SIG-M5 (cell line): ENCODE measurements at places on chromosomes 2 and 18.

DNA sequence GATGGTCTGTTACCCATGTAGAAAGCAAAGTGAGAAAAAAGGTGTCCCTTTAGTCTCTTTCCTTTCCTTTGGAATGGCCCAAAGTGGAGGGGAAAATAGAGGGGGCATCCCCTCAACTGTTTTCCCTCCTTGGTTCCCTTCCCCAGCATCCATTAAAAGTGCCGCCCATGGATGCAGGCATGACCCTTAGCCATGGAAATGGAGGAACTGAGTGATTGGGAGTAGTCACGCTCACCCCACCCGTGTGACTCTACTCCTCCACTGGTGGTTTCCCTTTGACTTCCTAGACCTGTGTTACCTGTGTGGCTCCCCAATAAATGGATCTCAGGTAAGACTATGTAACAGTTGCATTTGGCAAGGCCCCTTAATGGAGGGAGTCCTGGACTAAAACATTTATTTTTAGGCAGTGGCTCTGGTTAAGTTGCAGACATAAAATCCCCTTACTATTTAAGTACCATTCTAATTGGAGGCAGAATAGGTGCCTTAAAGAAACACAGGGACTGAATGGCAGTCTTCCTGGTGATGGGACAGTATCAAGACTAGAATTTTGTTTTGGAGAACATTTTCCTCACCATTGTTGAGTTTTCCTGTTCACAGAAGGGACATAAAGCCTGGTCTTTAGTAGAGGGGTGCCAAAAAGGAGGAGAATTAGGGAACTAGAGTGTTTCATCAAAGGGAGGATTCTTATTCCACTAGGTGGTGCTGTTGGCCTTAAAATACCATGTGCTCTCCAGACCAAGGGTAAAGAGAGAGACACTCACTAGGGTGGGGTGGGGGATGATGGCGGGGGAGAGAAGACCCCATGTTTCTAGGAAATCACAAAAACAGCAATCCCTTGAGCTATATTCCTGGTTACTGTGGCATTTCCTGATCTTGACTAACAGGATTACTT, 25.7 kb upstream of the PLA2R1 start:
- no peak for DNase-seq

GRCh38 chr18:62778976-62779869, 63.9 kb downstream of the PHLPP1 start:
- no peak for DNase-seq

DNA sequence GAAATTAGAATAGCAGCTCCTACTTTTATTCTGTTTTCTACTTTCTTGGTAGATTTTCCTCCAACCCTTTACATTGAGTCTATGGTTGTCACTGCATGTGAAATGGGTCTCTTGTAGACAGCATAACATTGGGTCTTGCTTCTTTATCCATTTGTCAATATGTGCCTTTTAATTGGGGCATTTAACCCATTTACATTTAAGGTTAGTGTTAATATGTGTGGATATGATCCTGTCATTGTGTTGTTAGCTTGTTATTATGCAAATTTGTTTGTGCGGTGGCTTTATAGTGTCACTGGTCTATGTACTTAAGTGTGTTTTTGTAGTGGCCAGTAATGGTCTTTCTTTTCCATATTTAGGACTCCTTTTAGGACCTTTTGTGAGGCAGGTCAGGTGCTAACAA, 276.9 kb upstream of the SPHKAP start:
- DNase-seq = no peak

GRCh38 chr2:232418466-232419244, 12.0 kb downstream of the ALPG start:
- DNase-seq = no peak

- peak; percentile 26 for DNase-seq
Measured at GRCh38 chr18:57581301-57581934, 5.1 kb downstream of the FECH start.

DNA sequence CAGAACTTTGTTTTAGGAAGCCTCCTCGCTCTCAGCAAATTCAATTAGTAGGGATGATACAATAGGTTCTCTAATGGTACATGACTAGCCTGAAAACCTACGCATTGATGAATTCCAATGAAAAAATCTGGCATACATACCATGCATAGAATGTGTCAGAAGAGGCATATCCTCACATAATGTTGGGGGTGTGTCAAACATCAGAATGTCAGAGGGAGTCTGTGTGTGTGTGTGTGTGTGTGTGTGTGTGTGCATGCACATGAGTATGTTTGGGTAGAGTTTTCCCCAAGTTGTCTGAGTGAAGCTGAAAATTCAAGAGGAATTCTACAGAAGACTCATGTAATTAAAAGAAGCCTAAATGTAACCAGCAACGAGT, 78.5 kb downstream of the FIGN start:
- DNase-seq = no peak

GRCh38 chr2:166958986-166959481, 70.8 kb downstream of the XIRP2 start:
- DNase-seq = no peak

GRCh38 chr2:204024503-204024902, 87.9 kb downstream of the ICOS start:
- DNase-seq = no peak

- no peak for DNase-seq
Measured at GRCh38 chr18:44799382-44799906, 118.8 kb downstream of the SETBP1 start.

GRCh38 chr2:102313950-102314349, 2.6 kb downstream of the IL1RL1 start:
- no peak for DNase-seq

- DNase-seq = no peak
Measured at GRCh38 chr18:49744376-49745008, 68.8 kb downstream of the ACAA2 start.

DNA sequence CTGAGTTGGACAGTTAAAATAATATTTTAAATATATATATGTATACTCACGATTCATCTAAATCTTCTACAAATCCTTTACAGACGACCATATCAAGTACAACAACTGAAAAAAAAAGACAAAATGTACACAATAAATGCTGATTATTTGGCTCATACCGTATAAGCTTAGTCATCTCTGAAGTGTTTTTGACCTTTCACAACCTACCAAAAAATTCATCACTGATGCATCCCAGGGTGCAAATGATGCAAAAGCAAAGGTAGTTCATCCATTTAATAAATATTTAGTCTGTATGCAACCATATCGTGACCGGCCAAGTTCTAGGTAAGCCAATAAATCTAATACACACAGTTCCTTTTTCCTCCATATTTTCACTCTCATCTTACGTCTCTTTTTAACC, 1.1 kb downstream of the TMX3 start:
- no peak for DNase-seq

GRCh38 chr2:30316408-30316807, 85.1 kb downstream of the LBH start:
- no peak for DNase-seq

GRCh38 chr2:23510471-23510870, 125.5 kb downstream of the KLHL29 start:
- DNase-seq = no peak

- DNase-seq = no peak
Measured at GRCh38 chr18:26655525-26656430, 107.4 kb upstream of the KCTD1 start.

DNA sequence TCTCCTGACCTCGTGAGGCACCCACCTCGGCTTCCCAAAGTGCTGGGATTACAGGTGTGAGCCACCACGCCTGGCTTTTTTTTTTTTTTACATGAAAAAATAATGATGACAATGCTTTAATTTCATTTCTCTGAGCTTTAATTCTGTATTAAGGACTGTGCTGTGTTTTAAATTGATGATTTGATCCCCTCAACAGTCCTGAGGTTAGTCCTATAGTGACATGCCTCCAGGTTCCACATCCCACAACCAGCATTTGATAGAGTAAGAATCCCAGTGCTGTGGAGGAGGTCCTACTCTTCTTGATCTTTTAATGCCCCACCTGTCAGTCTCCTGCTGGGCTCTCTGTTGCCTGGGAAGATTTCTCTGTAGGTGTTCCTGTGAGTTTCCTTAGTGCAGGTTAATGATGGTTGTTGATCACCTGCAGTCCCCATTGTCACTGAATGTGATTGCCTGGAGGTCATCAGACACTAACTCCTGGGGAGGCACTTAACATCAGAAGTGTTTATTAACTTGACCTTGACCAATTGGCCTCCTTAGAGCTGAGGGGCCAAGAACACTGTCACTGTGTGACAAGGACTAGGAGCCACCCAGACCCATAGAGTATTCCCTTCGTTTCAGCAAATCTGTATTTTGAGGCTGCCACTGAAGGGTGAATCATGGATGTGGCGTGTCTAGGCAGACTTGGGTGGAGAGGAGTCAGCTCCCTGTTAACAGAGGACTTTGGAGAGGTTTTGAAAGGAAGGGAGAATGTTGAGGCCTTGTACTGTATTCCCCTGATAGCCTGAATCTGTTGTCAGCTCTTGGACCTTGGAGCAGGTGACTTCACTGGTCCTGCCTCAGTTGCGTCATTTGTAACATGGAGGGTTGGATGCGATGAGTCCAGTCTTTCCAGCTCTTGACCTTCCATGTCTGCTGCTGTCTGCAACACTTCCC, 11.5 kb downstream of the ASAP2 start:
- no peak for DNase-seq

GRCh38 chr18:44370861-44371260, 309.8 kb upstream of the SETBP1 start:
- no peak for DNase-seq

- DNase-seq = no peak
Measured at GRCh38 chr2:200051611-200051945, 96.2 kb downstream of the MAIP1 start.

DNA sequence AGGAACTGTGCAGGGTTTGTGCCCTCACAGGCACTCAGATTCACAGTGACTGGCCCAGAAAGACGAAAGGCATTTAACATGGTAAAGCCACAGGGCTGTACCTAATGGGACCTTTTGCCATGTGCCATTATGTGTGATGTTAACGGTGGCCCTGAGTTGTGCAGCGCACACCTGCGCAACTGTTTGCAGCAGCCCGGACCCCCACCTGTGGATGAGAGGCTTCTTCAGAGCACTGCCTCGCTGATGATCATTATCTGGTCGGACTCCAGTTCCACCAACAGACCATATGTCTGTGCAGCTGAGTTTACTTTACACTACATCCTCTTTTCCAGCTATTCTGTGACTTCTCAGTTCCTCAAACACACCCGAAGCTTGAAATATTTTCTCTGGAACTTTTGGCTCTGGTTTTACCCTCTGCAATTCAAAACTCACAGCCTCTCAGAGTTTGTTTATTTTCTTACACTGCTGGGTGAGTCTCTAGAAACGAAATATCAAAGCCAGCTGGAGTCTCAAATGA, 35.6 kb upstream of the UBE2F start:
- peak; percentile 22 for DNase-seq

GRCh38 chr18:50697509-50697908, 122.3 kb downstream of the MRO start:
- DNase-seq = no peak

GRCh38 chr2:120862201-120863060, 126.8 kb downstream of the GLI2 start:
- no peak for DNase-seq

GRCh38 chr18:40437517-40437916, 1517.5 kb upstream of the PIK3C3 start:
- DNase-seq = no peak

DNA sequence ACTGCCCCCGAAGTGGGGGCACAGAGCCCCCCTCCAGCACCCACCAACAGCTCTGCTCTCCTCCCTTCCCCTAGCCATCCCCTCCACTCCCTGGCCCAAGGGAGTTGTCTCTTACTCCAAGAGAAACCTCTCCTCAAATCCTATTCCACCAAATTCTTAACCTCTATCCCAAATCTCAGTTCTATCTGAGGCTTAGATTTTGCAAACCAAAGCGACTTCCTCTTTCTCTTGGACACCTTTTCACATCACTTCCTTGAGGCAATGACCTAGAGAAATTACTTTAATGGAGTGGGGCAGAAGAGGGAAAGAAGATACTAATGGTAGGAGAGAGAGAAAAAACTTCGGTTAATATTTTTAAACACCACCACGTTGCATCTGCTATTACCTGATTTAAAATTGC, 167.2 kb downstream of the SS18 start:
- DNase-seq = no peak

- DNase-seq = no peak
Measured at GRCh38 chr2:150392614-150393013, 94.9 kb downstream of the RND3 start.

- DNase-seq = no peak
Measured at GRCh38 chr2:204027091-204027490, 90.5 kb downstream of the ICOS start.

GRCh38 chr18:43158381-43158780, 42.9 kb upstream of the RIT2 start:
- no peak for DNase-seq

GRCh38 chr2:153394247-153394646, 84.3 kb downstream of the RPRM start:
- no peak for DNase-seq

- no peak for DNase-seq
Measured at GRCh38 chr18:45825258-45826044, at the start of gene SIGLEC15. Gene SIGLEC15, plus strand, starts transcription at chr18:45825675. Its CDS starts 54 bp downstream, at chr18:45825729.

DNA sequence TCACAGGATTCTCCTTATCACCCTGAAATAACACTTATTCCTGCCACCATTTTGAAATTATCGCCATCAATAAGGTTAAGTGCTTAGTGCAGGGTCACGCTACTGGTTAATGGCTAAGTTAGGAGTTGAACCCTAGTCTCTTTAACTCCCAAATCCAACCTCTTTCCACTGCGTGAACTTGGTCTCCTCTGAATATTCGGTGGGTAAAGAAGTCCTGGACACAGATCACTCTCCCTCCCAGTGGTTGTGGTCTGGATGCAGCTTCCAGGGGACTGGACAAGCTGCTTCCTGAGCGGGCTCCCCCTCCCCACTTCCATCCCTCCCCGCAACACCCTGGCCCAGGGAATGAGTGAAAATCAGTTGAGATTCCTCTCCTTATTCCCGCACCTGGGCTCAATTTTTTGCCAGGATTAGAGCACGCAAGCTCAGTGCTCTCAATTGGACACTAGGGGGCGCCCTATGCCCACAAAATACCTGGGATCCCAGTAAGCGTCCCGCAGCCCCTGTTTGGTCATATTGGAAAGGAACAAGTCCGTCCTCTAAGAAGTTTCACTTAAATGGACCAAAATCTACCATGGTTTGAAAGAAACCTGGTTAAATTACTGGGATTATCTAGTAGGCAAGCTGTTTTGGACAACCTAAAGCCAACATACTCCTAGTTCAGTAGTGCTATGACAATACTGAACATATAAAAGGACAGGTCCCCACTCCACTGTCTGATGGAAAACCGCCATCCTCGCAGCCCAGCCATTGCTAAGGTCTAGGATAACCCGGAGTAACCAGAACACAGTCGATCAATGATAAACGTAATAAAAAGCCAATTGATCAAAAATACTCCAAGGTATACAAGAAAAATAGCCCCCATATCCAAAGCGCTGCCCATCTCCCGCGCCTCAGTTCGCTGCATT, 40.4 kb downstream of the DHRS9 start:
- DNase-seq = no peak

- DNase-seq = no peak
Measured at GRCh38 chr2:23504591-23504990, 119.6 kb downstream of the KLHL29 start.
